Activated CD4-positive, alpha-beta T cell treated with anti-CD3 and anti-CD28 coated beads, Interleukin-2, amount 10 ng/mL, durations not matched to agents 7 days and 5 days (primary cell): ENCODE measurements at places on chromosomes 12 and 14.

DNA sequence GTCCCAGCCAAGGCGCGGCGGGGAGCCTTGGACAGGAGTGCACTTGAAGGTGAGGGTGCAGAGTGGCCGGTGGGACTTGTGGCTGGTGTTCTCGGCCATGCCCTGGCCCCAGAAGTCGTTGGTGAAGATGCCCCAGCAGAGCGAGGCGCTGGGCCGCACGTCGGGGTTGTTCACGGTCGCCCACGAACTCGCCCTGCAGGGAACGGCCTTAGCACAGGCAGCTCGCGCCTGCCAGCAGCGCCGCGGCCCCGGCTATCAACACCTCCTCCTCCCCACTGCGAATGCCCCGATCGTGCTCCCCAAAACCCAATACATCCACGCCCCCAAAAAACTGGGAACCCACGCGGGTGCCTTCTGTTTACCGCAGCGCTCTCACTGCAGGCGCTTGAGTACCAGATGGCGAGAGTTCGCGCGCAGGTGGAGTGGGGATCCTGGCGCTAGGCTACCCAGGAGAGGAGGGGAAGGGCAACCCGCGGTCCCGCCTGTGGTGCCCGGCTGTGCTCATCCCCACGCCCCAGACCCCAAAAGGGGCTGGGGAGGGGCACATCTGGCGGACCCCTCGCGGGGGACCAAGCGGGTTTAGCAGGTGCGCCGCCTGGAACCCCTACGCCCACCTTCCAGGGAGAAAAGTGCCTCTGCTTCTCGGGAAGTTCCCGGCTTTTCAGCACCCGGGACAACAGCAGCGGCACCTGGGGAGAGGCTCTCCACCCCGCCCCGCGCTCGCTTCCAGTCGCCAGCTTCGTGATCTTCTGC is 386.3 kb upstream of the TMTC1 start:
- H3K4me3 ChIP-seq, result no peak overlapping the region
- H3K4me1 ChIP-seq, result no peaks in the 10 kb centered on the region
- peaks cover 11% of the 10 kb centered on the region for H3K27me3 ChIP-seq
- H3K27ac ChIP-seq, result no peak overlapping the region

- no peak overlapping the region for H3K27ac ChIP-seq
- no peak for DNase-seq
- H3K4me1 ChIP-seq, result peaks cover 3% of the 10 kb centered on the region
- peaks cover 6% of the 10 kb centered on the region for H3K36me3 ChIP-seq
Measured at GRCh38 chr14:36505181-36505815, 14.7 kb downstream of the NKX2-1 start.

DNA sequence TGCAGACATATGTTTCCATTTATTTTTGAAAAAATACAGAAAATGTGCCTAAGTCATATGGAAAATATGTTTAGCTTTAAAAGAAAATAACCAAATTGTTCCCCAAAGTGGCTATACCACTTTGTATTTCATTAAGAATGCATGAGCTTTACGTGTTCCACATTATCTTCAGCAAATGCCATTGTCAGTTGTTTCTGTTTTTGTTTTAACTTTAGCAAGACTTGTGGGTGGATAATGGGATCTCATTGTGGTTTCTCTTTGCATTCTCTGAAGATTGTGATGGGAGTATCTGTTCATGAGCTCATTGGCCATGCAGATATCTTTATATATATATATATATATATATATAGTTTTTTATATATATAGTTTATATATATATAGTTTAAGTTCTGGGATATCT is 181.5 kb downstream of the CCER1 start:
- H3K27me3 ChIP-seq, result no peaks in the 10 kb centered on the region
- no peak overlapping the region for H3K4me3 ChIP-seq
- no peak for DNase-seq
- H3K4me1 ChIP-seq, result no peaks in the 10 kb centered on the region

- H3K27me3 ChIP-seq, result peaks cover 27% of the 10 kb centered on the region
- no peak for DNase-seq
- no peak overlapping the region for H3K4me3 ChIP-seq
- no peak overlapping the region for H3K27ac ChIP-seq
- H3K4me1 ChIP-seq, result no peaks in the 10 kb centered on the region
Measured at GRCh38 chr12:65596514-65597091, 227.7 kb upstream of the HMGA2 start.

DNA sequence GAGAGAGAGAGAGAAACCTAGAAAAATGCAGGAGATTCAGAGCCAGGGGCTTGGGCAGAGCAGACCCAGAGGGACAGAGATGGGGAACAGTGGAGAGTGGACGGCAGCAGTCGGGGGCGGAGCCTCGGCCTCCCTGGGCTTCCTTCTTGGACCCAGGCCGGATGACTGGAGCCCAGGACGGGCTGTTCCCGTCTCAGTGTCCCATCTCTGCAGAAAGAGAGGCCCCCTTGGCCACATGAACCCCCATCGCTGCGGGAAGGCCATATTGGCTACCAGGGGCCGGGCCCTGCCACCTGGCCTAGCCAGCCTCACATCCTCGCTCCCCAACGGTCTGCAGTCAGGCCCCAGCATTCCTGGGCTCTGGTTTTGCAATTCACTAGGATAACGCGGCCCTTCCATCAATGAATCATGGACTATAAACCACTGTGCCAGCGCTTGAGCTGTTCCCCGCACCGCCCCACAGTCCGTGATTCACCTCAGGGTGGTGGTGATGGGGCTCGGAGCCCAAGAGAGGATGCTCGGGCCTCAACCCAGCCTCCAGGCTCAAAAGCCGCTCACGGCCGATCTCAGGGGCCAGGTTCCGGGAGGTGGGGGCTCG is 116.5 kb downstream of the RFLNA start:
- H3K4me1 ChIP-seq, result no peaks in the 10 kb centered on the region
- peak overlapping the region; percentile 61 for H3K27ac ChIP-seq
- no peak for DNase-seq
- no peaks in the 10 kb centered on the region for H3K36me3 ChIP-seq
- no peak overlapping the region for H3K4me3 ChIP-seq
- no peaks in the 10 kb centered on the region for H3K27me3 ChIP-seq

GRCh38 chr12:4768341-4768740 is 48.1 kb downstream of the GALNT8 start:
- DNase-seq, result no peak
- no peaks in the 10 kb centered on the region for H3K36me3 ChIP-seq
- no peak overlapping the region for H3K4me3 ChIP-seq
- H3K27me3 ChIP-seq, result peaks cover 6% of the 10 kb centered on the region
- H3K27ac ChIP-seq, result no peak overlapping the region

- peaks cover 27% of the 10 kb centered on the region for H3K4me1 ChIP-seq
- no peak overlapping the region for H3K27ac ChIP-seq
- peaks cover 63% of the 10 kb centered on the region for H3K36me3 ChIP-seq
- no peak overlapping the region for H3K4me3 ChIP-seq
- no peak for DNase-seq
- H3K27me3 ChIP-seq, result no peaks in the 10 kb centered on the region
Measured at GRCh38 chr12:121314431-121314830, 17.9 kb upstream of the CAMKK2 start.

- no peak overlapping the region for H3K27ac ChIP-seq
- no peaks in the 10 kb centered on the region for H3K27me3 ChIP-seq
- DNase-seq, result no peak
- H3K36me3 ChIP-seq, result peaks cover 70% of the 10 kb centered on the region
Measured at GRCh38 chr12:109949089-109949488, 47.1 kb downstream of the GIT2 start.

DNA sequence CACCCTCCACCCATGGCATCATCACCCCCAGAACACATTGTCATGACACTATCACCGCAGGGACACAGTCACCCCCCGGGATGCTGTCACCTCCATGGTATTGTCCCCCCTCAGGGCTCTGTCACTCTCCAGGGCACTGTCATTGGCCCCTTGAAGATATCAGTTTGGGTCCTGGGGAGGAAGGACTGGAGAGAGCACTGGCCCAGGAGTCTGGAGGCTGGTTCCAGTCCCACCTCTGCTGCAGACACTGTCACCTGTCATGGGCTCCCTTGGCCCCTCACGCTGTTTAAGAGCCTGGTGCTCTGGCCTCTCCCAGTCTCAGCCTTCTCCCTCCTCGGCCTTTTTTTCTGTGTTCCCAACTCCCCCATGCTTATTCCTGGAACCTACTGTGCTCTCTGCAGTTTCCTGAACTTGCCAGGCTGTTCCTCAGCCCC is 31.9 kb downstream of the SERPINA3 start:
- no peak for DNase-seq
- no peak overlapping the region for H3K4me3 ChIP-seq
- no peaks in the 10 kb centered on the region for H3K36me3 ChIP-seq
- no peak overlapping the region for H3K27ac ChIP-seq
- no peaks in the 10 kb centered on the region for H3K27me3 ChIP-seq
- no peaks in the 10 kb centered on the region for H3K4me1 ChIP-seq

GRCh38 chr12:83700838-83701237 is 1014.1 kb downstream of the TMTC2 start:
- no peaks in the 10 kb centered on the region for H3K36me3 ChIP-seq
- H3K27me3 ChIP-seq, result no peaks in the 10 kb centered on the region
- H3K4me1 ChIP-seq, result no peaks in the 10 kb centered on the region

DNA sequence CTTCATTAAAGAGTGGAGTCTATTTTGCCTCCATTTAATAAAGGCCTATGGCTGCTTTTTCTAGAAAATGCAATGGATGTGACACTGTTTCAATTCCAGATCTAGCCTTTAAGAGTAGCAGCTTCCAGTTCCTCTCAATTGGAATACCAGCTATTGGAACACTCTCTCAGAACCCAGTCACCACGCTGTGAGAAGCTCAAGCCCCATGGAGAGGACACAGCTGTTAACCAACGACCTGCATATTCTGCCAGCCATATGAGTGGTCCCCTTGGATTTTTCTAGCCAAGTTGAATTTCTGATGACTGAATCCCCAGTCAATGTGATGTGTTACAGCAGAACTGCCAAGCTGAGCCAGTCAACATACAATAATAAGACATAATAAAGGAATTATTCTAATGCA is 131.8 kb downstream of the TMTC3 start:
- H3K27ac ChIP-seq, result no peak overlapping the region
- no peak for DNase-seq
- no peaks in the 10 kb centered on the region for H3K4me1 ChIP-seq
- no peaks in the 10 kb centered on the region for H3K36me3 ChIP-seq
- no peaks in the 10 kb centered on the region for H3K27me3 ChIP-seq
- H3K4me3 ChIP-seq, result no peak overlapping the region

- H3K27ac ChIP-seq, result no peak overlapping the region
- H3K36me3 ChIP-seq, result no peaks in the 10 kb centered on the region
- H3K4me3 ChIP-seq, result no peak overlapping the region
- DNase-seq, result no peak
- H3K4me1 ChIP-seq, result no peaks in the 10 kb centered on the region
Measured at GRCh38 chr14:51735851-51736250, 84.1 kb downstream of the FRMD6 start.

- no peak overlapping the region for H3K27ac ChIP-seq
- no peak for DNase-seq
- peaks cover 5% of the 10 kb centered on the region for H3K27me3 ChIP-seq
- H3K4me1 ChIP-seq, result no peaks in the 10 kb centered on the region
Measured at GRCh38 chr14:97748616-97749015, 951.4 kb downstream of the VRK1 start.

DNA sequence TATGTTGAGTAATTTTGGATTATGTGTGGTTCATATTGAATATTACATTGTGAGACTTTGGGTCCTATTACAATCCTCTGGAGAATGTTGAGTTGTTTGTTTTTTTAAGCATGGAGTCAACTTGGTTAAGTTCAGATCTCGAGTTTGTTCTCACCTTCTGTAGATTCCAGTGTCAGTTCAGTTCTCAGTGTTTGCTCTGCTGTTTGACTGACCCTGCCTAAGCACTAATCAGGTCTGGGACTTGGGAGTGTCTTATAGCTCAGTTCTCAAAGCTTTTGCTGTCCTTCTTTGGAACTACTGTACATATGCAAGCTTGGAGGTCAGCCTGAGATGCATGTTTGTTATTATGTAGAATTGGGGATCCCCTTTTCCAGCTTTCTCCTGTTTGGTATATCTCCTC is 63.1 kb downstream of the DIP2B start:
- no peak overlapping the region for H3K4me3 ChIP-seq
- peaks cover 41% of the 10 kb centered on the region for H3K4me1 ChIP-seq
- no peak for DNase-seq
- no peaks in the 10 kb centered on the region for H3K27me3 ChIP-seq
- H3K36me3 ChIP-seq, result peaks cover 13% of the 10 kb centered on the region

DNA sequence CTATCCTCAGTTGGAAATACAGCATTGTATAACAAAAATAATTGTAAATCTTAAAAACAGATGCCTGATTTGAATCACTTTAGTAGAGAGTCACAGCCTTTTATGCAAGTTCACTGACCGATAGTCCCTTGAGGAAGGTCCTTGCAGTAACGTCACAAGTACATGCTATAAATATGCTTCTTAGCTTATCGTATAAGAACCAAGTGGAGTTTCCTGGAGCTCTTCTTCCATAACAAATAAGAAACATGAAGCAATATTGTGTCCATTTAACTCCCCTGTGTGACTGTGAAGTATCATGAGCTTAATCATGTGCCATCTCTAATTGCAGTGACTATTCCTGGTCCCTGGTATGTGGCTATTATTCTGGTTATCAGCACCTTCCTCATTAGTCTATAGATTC is 107.9 kb downstream of the SLC38A4 start:
- no peak overlapping the region for H3K4me3 ChIP-seq
- DNase-seq, result no peak
- no peaks in the 10 kb centered on the region for H3K36me3 ChIP-seq
- H3K4me1 ChIP-seq, result no peaks in the 10 kb centered on the region

DNA sequence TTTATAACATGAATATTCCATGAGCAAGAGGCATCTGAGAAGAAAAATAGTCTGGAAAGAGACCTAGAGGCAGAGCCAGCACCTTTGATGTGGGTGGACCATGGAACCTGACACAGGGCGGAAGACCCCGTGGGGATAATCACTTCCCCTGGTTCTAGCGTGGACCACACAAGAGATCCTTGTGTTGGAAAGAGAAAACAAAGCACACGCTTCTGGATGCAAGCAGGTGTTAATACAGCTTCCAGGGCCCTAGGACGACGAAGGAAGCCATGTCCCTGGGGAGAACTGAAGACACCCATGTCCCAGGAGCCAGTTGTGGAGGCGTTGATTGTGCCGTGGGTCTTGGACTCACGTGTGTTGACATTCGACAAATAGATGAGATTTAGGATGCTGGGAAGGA is 102.9 kb downstream of the ADGRD1 start:
- no peaks in the 10 kb centered on the region for H3K4me1 ChIP-seq
- H3K27me3 ChIP-seq, result peaks cover 14% of the 10 kb centered on the region
- DNase-seq, result no peak

GRCh38 chr12:111870706-111871105 is 28.7 kb downstream of the MAPKAPK5 start:
- no peak overlapping the region for H3K27ac ChIP-seq
- H3K27me3 ChIP-seq, result no peaks in the 10 kb centered on the region
- H3K4me3 ChIP-seq, result no peak overlapping the region
- peaks cover 50% of the 10 kb centered on the region for H3K36me3 ChIP-seq
- H3K4me1 ChIP-seq, result no peaks in the 10 kb centered on the region

- peak overlapping the region; percentile 68 for H3K27ac ChIP-seq
- H3K4me3 ChIP-seq, result no peak overlapping the region
- DNase-seq, result peak; percentile 35
- H3K27me3 ChIP-seq, result no peaks in the 10 kb centered on the region
Measured at GRCh38 chr12:19482551-19483109, 43.3 kb downstream of the AEBP2 start.

DNA sequence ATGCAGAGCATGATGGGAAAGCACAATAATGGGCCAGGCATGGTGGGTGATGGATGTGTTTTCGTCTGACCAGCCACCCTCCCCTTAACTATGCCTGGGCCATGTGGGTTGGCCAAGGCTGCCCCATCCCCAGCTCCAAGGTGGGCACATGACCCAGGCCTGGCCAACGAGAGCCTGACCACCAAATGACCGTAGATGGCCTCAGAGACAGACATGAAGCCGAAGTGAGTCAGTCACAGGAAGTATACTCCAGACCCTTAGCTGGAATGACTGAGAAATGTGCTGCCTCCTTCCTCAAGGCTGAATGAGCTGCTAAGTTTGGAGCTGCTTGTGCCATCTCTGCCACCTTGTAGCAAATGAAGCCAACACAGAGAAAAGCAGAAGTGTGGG is 233.6 kb downstream of the BCL11B start:
- no peaks in the 10 kb centered on the region for H3K27me3 ChIP-seq
- no peak for DNase-seq
- no peaks in the 10 kb centered on the region for H3K36me3 ChIP-seq
- H3K4me3 ChIP-seq, result no peak overlapping the region
- no peaks in the 10 kb centered on the region for H3K4me1 ChIP-seq
